Brain (organoid and tissue), 16 donors: ENCODE measurements at places on chromosomes 12 and 14. TPM values are rescaled to one million over a fixed set of nuclear protein-coding genes. Genes with fewer than 3 reads are reported as not detected.

The CCND2 gene
- polyA plus RNA-seq, result 3.1 TPM

The RFX4 gene
- 5.5 TPM for polyA plus RNA-seq

The ADCY4 gene
- 1.8 TPM for polyA plus RNA-seq

The LHX5 gene
- 0.10 TPM for polyA plus RNA-seq

The MYF6 gene
- polyA plus RNA-seq, result not detected

The TESPA1 gene
- 19.6 TPM for polyA plus RNA-seq

The AQP6 gene
- polyA plus RNA-seq, result 1.4 TPM

The SERPINA12 gene
- not detected for polyA plus RNA-seq

The PIK3C2G gene
- polyA plus RNA-seq, result not detected

The SNAPC1 gene
- polyA plus RNA-seq, result 3.1 TPM
